ENCODE measurements at places on chromosomes 2 and 18.

- DNase-seq: no peak
Measured at GRCh38 chr2:101737478-101738255, 40.2 kb downstream of the MAP4K4 start.

DNA sequence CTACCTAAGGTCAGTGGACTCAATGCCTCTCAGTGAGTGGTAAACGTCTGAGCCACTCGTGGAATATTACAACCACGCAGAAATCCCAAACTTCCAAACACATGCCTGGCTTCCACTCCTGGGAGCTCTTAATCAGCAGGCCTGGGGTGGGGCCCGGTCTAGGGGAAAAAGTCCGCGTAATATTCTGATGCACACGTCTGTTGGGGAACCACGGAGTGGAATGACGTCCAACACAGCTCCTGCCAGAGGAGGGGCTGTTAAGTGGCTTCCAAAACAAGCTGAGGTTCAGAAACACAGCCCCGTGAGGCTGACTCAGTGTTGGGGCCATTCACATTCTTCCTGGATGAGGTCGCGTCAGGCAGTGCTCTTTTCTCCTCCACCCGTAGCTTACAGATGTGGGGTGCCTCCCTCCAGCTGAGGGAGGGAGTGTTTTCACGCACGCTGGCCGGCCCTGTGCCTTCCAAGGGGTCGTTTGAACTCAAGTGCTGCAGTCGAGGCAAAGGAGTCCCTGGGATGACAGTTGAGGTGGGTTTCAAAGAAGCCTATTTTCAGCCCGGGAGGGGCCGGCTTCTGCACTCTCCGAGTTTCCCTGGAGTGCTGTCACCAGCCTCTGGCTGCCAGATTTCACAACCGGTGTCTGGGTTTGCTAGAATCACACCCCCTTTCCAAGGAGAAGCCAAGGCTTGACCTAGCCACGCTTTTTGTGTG lies 73.1 kb downstream of the ACKR3 start:
- no peak for DNase-seq

DNA sequence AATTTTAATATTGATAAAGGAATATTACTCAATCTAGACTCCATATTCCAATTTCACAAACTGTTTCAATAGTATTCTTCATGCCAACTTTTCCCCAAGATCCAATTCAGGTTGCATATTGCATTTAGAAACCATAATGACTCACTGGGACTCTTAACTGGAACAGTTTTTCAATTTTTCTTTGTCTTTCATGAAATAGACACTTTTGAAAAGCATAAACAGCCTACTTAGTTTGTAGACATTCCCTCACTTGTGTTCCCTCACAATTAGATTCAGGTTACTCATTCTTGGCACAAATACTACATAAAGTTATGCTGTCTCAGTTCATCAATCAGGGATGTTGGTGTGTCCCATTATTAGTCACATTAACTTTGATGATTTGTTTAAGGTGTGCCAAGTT lies 1768.4 kb upstream of the PIK3C3 start:
- no peak for DNase-seq

DNA sequence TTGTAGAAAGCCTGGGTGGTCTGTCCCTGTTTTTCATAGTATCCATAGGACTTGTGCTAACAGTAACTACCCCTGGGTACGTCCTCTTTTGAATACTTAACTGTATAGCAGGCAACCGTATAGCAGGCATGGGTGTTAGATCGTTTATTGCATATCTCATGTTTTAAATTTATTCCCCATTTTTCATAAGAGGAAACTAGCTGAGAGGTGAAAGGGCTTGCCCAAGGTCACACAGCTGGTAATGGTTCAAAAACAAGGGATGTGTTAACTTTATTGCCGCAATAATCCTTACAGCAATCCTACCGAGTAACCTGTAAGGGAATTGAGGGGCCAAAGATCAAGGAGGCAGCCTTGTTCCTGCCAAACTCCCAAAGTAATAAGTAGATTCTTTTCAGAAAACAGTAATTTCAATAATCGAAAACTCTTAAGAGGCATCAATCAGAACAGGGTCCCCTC lies 990 bp upstream of the MGAT4A start:
- DNase-seq: no peak

GRCh38 chr2:46562451-46562840 lies 83.1 kb downstream of the TMEM247 start:
- DNase-seq: no peak

DNA sequence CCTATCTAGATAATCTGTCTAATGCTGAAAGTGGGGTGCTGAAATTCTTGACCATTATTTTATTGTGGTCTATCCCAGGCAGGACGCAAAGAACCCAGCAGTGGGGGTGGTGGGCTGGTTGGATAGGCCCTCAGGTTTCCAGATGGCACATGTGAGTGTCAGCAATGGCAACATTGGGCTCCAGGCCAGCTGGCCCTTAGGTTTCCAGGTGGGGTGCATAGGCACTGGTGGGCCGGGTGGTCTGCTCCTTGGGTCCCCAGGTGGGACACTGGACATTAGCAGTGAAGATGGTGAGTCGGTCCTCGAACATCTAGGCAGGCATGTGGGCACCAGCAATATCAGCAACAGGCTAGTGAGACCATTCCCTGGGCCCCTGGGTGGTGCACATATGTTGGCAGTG lies 680.3 kb upstream of the ACVR2A start:
- no peak for DNase-seq

DNA sequence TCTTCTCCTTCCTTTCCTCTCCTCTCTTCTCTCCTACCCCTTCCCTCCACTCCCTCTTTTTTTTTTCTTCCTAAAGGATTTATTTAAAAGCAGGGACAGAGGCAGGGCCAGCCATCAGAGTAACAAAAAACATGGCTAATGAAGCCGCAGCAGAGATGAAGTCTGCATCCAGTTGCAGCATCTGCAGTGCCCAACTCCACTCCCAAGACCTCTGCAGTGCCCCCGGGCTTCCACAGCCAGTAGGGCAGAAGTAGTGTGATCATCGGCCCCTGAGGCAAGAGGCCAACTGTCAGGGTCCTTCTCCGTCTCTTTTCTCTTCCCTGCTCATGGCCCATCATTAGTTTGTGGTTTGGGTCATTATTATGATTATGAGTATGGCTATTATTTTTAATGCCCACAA lies 4.2 kb upstream of the EGR4 start:
- no peak for DNase-seq

- no peak for DNase-seq
Measured at GRCh38 chr2:136116151-136116812, 1.7 kb downstream of the CXCR4 start.

DNA sequence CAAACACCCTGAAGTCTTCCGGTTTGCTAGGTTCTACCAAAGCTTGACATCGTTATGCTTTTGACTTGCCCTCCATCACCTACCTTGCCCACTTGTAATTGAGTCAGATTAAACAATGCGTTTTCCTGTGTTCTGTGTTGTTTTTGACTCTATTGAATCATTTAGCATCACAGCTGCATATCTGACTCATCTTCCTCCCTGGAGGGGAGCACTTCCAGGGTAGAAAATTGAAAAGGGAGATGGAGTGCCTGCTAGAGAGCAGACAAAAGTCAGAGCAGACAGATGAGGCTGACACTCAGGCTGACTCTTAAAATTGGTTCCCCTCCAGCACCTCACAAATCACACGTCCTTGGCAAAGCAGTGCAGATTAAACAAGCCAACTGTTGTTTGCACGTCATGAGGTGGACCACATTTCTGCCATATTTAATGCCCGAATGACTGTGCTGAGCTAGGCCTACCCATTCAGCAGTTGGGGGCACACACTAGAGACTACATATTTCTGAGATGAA lies 2.2 kb downstream of the MPP4 start:
- DNase-seq: no peak

- DNase-seq: no peak
Measured at GRCh38 chr18:78582898-78583738, 396.5 kb upstream of the SALL3 start.

GRCh38 chr2:100891906-100892642 lies 72.1 kb downstream of the NPAS2 start:
- peak; percentile 44 for DNase-seq

- no peak for DNase-seq
Measured at GRCh38 chr18:11775436-11776174, 75.6 kb upstream of the CHMP1B start.

- no peak for DNase-seq
Measured at GRCh38 chr2:135182601-135183000, 130.5 kb downstream of the RAB3GAP1 start.

DNA sequence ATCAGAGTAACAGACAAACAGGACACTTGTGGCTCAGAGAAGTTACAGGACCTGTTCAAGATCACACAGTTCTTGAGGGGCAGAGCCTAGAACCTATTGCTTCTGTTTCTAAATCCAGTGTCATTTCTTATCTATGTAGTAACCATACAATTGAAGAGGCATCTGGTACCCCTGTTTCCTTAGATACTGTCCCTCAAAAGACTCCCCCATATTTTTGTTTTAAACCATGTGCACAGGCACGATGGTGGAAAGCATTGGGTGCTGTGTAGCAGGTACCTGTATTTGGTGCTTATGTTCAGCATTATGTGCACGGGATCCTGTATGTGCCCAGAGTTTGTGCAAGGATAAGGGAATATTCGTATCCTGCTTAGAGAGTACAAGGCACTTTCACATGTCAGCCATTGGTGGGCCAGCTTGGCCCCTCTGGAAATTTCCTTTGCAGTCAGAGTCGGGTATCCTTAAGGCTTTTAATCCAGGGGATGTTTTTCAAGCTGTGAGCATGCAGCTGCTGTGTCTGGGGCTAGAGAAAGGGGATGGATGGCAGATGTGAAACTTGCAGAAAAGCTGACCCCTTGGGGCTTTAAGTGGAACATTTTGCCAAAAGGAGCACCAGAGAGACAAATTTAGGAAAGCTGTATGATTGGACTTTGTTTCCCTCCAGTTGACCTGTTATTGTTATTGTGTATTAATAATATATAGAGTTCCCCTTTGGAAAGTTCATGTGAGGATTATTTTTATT lies 2.1 kb downstream of the LBH start:
- peak; percentile 54 for DNase-seq

- no peak for DNase-seq
Measured at GRCh38 chr18:67143028-67143427, 373.5 kb downstream of the DSEL start.

DNA sequence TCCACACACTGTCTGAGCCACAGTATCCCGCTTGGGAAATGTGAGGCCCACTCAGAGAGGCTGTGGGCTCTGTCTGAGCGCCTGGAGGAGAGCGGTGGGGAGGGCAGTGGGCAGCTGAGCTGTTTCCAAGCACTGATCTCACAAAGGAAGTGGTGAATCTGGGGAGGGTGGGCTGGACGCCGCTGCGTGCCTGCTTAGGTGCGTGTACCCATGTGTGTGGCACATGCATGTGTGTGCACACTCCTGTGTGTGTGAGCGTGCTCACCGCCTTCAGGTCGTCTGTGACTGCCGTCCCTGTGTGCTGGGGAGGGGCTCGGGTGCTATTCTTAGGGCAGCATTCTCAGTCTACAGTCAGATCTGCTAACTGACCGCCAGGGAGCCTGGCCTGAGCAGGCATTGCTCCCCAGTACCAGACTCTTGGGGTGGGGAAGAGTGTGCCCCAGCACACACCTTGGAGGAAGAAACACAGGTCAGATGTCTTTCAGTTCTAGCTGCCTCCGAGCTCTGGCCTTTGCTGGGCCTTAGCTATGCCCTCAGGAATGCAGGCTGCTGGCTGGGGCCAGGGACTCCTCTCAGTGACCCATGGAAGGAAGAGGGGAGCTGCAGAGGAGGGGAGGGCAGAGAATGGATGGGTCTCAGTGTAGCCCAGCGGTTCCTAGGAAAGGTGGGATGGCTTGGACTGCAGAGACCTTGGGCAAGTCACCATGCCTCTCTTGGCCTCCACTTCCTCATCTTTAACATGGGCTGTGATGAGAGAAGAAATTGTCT lies 31.4 kb downstream of the KCNIP3 start:
- no peak for DNase-seq

DNA sequence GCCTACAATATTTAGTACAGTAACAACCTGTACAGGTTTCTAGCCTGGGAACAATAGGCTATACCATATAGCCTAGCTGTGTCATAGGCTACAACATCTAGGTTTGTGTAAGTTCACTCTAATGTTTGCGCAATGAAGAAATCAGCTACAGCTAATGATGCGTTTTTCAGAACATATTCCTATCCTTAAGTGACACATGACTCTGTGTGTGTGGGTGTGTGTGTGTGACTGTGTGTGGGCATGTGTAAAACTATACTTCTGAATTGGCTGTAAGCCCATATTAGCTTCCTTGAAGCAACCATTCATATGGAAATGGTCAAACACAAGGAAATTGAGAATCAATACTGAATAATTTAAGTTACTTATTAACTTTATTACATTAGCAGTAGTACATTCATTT lies 120.8 kb upstream of the SULT1C3 start:
- no peak for DNase-seq

DNA sequence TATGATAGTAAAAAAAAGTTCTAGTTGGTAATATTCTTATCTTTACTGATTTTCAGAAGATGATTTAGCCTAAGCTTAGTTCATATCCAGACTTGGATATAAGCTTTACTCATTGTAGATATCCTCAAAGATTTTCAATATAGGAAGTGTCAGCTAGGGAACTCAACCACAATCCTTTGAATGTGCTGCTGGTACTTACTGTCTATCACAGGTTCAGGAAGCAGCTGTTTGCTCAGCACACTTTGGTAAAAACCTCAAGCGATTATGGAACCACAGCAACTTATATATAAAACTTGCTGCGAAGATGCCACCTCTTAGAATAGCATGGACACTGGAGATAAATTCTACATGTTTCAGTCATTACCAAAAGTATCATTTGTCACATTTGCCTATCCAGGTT lies 60.1 kb upstream of the TNFRSF11A start:
- no peak for DNase-seq

DNA sequence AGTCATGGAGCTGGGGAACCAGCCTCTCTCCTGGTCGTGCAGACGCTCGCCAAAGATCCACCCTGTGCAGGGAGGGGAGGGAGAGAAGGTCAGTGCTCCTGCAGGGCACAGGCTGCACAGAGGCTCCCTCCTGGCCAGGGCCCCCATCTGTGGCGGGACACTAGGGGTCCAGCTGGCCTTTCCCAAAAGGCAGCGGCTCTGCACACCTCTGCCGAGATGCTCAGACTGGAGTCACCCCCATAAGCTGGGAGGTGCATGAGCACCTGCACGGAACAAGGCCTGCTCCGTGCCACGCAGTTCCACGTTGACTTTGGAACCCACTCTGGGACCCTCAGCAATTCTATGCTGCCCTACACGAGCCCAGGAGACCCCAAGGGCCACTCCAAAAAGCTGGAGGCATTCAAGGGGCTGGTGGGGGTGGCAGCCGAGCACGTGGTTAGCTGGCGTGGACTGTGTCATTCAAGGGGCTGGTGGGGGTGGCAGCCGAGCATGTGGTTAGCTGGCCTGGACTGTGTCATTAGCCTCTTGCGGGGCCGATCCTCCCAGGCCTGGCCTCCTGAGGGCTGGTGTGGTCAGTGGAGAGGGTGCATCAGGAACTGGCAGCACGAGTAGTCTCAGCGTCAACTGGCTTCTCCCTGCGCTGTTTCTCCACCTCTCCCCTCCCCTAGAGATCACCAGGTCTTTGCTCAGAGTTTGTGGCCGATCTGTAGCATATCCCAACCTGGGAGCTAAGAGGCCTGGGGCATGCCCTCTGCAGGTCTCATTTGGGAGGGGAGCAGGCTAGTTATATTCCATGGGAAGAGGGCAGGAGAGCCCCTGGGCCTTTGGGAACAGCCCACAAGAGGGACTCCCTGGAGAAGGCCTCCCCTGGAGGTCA lies 9.8 kb downstream of the SNORC start:
- DNase-seq: no peak

- DNase-seq: no peak
Measured at GRCh38 chr2:223950448-223951347, 5.6 kb upstream of the WDFY1 start.

Data from hematopoietic multipotent progenitor cell treated with erythropoietin and hydrocortisone succinate and interleukin-3 and kit ligand, for 15 days (in vitro differentiated cells).